Pancreas (tissue), 10 donors: ENCODE measurements at places on chromosomes 5 and 9. TPM values are rescaled to one million over a fixed set of nuclear protein-coding genes. Genes with fewer than 3 reads are reported as not detected.

DNA sequence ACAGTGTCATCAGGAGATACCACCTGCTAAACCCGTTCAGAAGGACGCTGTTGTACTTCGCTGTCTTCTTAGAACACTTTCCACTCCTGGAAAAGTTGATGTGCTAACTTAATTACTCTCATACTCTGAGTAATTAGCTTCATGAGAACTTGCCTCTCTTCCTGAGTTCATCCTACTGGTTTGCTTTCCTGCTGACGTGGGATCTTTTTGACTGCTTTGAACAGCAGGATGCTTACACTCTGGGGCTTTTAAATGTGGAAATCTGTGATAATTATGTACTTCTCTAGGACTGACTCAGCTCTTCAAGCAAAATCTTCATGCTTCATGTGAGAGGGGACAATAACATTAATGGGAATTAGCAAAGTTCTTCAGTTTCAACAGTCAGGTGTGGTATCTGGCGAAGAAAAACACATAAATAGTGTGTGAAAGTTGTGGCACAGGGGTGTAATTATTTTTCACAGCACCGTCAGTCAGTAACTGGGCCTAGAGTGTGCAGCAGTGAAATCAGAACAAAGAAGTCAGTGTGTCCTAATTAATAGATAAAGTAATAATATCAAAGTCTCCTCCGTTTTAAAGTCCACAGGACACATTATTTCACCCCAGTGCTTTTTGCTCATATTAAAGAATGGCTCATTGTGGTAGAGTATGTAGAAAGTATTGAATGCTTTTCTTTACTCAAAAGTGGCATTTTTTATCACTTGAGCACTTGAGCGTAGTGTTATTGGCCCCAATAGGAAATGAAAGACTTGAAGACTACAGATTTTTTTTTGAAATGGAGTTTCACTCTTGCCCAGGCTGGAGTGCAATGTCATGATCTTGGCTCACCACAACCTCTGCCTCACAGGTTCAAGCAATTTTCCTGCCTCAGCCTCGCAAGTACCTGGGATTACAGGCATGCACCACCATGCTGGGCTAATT, 140.9 kb upstream of the DMRT1 start:
- no peaks in the 10 kb centered on the region for H3K36me3 ChIP-seq
- DNase-seq = no peak

The GABRA6 gene
- not detected for total RNA-seq

The PAEP gene
- total RNA-seq = not detected

GRCh38 chr9:92974761-92975755, 27.7 kb downstream of the FGD3 start:
- no peaks in the 10 kb centered on the region for H3K4me1 ChIP-seq
- no peaks in the 10 kb centered on the region for H3K36me3 ChIP-seq
- peak overlapping the region; percentile 48 for H3K27ac ChIP-seq
- DNase-seq = no peak
- no peaks in the 10 kb centered on the region for H3K27me3 ChIP-seq

- H3K36me3 ChIP-seq = no peaks in the 10 kb centered on the region
- H3K27ac ChIP-seq = peak overlapping the region; percentile 83
- peaks cover 54% of the 10 kb centered on the region for H3K4me1 ChIP-seq
- peak; percentile 61 for DNase-seq
Measured at GRCh38 chr5:34487159-34487879, 168.8 kb upstream of the RAI14 start.

The KCNN2 gene
- total RNA-seq = 2.5 TPM

- H3K4me1 ChIP-seq = no peaks in the 10 kb centered on the region
- no peaks in the 10 kb centered on the region for H3K27me3 ChIP-seq
- H3K4me3 ChIP-seq = no peak overlapping the region
- no peaks in the 10 kb centered on the region for H3K36me3 ChIP-seq
- peak; percentile 65 for DNase-seq
- no peak overlapping the region for H3K27ac ChIP-seq
Measured at GRCh38 chr5:178818094-178818493, 41.7 kb upstream of the ZNF354B start.

The SPINK5 gene
- total RNA-seq = 0.23 TPM

The MAP1B gene
- total RNA-seq = 4.3 TPM

GRCh38 chr9:89661391-89661949, 56.7 kb downstream of the GADD45G start:
- H3K4me3 ChIP-seq = no peak overlapping the region
- no peaks in the 10 kb centered on the region for H3K36me3 ChIP-seq
- H3K27me3 ChIP-seq = no peaks in the 10 kb centered on the region
- peak overlapping the region; percentile 90 for H3K27ac ChIP-seq

DNA sequence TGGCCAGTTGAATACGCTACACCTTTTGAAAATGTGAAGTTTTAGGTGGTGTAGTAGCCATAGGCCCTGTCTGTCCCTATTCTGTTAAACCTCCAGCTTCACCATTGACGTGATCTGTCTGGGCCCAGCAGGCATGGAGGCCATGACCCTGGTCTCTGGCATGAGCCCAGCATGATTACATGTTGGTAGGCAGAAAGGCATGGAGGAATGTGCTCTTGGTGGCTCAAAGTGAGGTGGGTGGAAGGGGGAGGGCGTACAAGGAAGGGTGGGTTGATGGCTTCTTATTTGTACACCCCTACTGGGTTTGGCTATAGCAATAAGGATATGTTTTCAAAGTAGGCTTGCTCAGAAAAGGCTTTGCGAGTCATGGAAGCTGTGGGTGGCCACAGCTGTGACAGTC, 23.7 kb downstream of the RALGPS1 start:
- H3K36me3 ChIP-seq = no peaks in the 10 kb centered on the region
- H3K4me3 ChIP-seq = no peak overlapping the region
- H3K27me3 ChIP-seq = no peaks in the 10 kb centered on the region
- H3K27ac ChIP-seq = no peak overlapping the region
- DNase-seq = no peak
- H3K4me1 ChIP-seq = no peaks in the 10 kb centered on the region

The TICAM2 gene
- 3.4 TPM for total RNA-seq

The OMD gene
- 0.20 TPM for total RNA-seq

- H3K27ac ChIP-seq = no peak overlapping the region
- H3K4me1 ChIP-seq = no peaks in the 10 kb centered on the region
- H3K27me3 ChIP-seq = no peaks in the 10 kb centered on the region
- no peak overlapping the region for H3K4me3 ChIP-seq
- DNase-seq = no peak
Measured at GRCh38 chr5:4212981-4213819, 617.6 kb downstream of the IRX1 start.

GRCh38 chr5:144189800-144190429, 19.2 kb downstream of the KCTD16 start:
- H3K27me3 ChIP-seq = no peaks in the 10 kb centered on the region
- no peaks in the 10 kb centered on the region for H3K36me3 ChIP-seq
- no peaks in the 10 kb centered on the region for H3K4me1 ChIP-seq
- H3K27ac ChIP-seq = no peak overlapping the region
- H3K4me3 ChIP-seq = no peak overlapping the region
- no peak for DNase-seq

- no peaks in the 10 kb centered on the region for H3K27me3 ChIP-seq
- no peak for DNase-seq
Measured at GRCh38 chr9:72538921-72539702, 17.7 kb downstream of the TMC1 start.

The FAM163B gene
- not detected for total RNA-seq

GRCh38 chr5:150901446-150901845, 3.3 kb downstream of the ZNF300 start:
- no peak overlapping the region for H3K27ac ChIP-seq
- H3K36me3 ChIP-seq = peaks cover 14% of the 10 kb centered on the region
- H3K27me3 ChIP-seq = no peaks in the 10 kb centered on the region
- H3K4me3 ChIP-seq = no peak overlapping the region
- peaks cover 3% of the 10 kb centered on the region for H3K4me1 ChIP-seq
- DNase-seq = no peak

The SCGB3A2 gene
- not detected for total RNA-seq

The ANKRD18A gene
- total RNA-seq = 14.1 TPM

GRCh38 chr5:101435768-101436167, 532.7 kb upstream of the ST8SIA4 start:
- no peak overlapping the region for H3K4me3 ChIP-seq
- H3K27ac ChIP-seq = no peak overlapping the region
- DNase-seq = no peak
- H3K4me1 ChIP-seq = no peaks in the 10 kb centered on the region
- no peaks in the 10 kb centered on the region for H3K27me3 ChIP-seq

The WDR41 gene
- total RNA-seq = 27.4 TPM

DNA sequence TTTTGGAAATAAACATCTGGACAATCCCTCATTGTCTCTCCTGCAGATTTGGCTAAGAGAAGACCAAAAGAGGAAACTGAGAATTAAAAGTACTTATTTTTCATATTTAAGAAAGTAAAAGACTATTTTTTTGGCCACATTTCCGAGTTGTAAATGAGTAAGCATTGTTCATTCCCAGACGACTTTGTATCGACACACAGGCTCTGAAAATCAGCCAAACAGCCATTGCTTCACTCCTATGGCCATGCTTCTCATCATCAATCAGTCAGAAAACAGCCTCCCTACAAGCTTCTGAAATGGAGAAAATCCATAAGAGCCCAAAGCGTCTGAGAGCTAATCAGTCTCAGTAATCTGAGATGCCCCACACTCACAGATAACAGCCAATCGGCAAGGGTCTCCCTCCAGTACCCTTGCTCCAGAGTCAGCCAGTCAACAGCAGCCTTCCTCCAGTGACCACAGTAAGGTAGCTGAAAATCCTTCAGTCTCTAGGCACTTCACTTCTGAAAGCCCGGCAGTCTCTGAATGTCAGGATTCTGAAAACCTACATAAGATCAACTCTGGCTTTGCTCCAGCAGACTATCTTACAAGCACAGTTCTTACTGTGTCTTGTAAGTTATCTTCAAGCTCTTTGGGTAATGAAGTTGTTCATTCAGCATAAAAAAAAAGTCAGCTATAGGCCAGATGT, 30.9 kb downstream of the CDO1 start:
- peaks cover 5% of the 10 kb centered on the region for H3K4me1 ChIP-seq
- H3K36me3 ChIP-seq = no peaks in the 10 kb centered on the region
- DNase-seq = no peak
- no peak overlapping the region for H3K4me3 ChIP-seq
- no peak overlapping the region for H3K27ac ChIP-seq
- no peaks in the 10 kb centered on the region for H3K27me3 ChIP-seq

DNA sequence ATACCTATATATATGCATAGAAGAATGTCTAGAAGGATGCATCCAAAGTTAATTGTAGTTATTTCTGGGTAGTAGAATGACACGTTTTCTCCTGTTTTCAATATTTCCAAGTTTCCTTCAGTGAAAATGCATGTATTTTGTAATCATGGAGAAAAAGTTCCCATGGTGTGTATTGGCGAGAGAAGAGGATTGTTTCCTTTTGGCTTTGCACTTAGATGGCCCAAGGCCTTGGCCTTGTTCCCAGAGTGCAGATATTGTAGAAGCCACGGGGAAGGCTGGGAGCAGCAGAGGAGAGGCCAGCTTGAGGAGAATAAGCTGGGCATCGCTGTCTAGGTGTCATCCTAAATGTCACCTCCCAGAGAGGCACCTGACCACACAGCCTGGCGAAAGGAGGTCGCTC, 44.0 kb downstream of the IRF1 start:
- H3K4me3 ChIP-seq = no peak overlapping the region
- H3K4me1 ChIP-seq = no peaks in the 10 kb centered on the region
- H3K27ac ChIP-seq = no peak overlapping the region
- DNase-seq = peak; percentile 70
- no peaks in the 10 kb centered on the region for H3K27me3 ChIP-seq

The ADAMTSL2 gene
- total RNA-seq = 2.9 TPM

The LRRC19 gene
- 0.18 TPM for total RNA-seq

GRCh38 chr9:16505199-16505598, 365.3 kb downstream of the BNC2 start:
- no peak overlapping the region for H3K4me3 ChIP-seq
- H3K4me1 ChIP-seq = no peaks in the 10 kb centered on the region
- H3K27ac ChIP-seq = no peak overlapping the region
- H3K36me3 ChIP-seq = no peaks in the 10 kb centered on the region
- no peak for DNase-seq
